ENCODE measurements at places on chromosomes 3 and 15.

DNA sequence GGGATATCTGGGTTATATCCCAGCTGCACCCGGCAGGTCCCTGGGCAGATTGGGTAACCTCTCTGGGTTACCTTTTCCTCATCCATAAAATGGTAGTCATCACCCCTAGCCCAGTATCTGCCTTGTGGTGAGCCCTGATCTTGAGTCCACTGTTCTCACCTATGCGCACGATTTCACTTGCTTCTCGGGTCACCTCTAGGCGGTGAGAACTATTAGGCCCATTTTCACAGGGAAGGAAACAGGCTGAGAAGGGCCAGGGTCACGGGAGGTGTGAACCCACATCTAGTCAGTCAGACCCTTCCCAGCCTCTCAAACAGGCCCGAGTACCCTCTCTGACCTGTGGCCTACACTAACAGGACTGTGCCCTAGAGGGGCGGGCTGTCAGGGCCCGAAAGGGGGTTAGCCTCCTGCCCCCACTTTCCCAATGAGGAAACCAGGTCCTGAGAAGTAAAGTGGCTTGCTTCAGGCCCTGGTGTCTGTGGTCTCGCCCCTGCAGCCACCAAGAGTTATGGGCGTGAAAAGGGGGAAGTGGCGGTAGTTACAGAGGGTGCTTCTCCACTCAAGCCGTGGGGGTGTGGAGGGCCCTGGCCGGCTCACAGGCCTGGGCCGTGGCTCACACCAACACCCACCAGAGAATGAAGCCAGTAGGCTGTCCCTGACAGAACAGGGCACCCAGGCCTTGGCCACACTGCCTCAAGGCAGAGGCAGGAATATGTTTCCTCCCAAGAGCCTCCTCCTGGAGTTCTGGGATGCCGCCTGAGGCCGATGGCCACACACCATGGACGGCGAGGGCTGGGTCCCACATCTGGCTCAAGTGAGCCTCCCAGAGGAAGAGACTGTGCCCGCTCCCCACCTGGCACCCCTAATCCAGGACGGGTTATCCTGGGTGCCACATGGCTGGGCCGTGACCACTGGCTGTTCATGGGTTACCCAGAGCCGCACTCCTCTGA lies 19.5 kb downstream of the PSTPIP1 start:
- no peak for DNase-seq

DNA sequence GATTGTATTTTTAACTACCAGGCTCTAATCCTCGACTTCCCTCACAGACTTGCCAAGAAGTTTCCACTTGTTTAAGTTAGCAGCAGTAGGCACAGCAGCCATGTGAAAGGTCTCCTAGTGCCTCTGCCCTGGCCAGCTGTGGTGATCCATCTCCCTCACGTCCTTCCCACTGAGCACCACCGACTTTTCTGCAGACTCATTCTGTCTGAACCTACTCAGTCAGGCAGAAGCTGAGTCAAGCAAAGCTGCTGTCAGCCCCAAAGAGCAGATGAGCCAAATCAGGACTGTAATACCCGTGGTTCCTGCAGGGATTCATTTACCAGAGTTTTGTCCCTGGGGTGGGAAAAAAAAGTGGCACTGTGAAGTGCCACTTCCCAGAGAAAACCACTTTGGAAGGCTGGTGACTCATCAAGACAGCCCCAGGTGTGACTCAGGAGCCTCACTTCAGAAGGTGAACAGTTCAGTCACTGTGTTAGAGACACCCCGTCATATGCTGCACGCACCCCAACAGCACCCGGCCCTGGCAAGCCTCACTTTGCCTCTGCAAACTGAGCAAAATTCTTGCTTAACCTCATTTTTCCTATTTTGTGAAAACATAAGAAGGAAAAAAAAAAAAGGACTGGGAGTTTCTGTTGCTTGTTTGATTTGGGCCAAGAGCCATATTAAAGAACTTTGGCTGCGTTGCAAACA lies 76.0 kb downstream of the WWTR1 start:
- DNase-seq, result no peak

- DNase-seq, result no peak
These were observed 74.4 kb upstream of the CTDSPL start for GRCh38 chr3:37787153-37787867.

DNA sequence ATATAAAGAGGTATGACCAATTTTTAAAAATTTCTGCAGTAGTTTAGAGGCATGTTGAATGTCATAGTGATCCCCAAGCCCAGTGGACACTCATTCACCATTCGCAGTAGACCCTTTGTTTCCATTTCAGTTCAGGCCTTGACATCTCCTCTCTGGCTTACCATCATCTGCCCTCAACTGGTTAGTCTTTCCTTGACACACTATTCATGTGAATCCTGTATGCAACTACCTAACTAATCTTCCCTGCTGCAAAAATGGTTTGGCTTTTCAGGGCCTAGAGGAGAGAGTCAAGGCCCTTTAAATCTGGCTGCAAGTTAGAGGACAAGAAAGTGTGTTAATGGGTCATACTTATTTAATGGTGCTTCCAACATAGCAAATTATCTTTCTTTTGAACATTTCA lies 10.9 kb downstream of the APH1B start:
- DNase-seq, result no peak

- no peak for DNase-seq
These were observed 24.0 kb downstream of the PSTPIP1 start for GRCh38 chr15:77018796-77019505.

DNA sequence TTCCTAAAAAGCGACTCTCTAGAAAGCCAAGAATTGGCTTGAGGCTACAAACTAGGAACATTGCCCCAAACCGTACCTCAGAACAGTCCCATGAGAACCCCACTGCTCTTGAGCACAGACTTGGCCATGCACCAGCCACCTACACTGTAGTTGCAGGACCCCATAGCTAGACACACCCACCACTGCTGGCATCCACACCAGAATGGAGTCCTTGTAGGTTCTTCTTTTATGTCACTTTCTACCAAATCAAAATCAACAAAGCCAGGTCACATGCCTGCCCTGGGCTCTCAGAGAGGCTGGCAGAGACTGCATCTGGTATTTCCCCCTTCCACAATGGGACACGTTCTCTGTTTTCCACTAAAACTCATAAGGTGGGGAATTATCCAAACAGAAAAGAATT lies 290.5 kb downstream of the SHOX2 start:
- DNase-seq, result no peak

DNA sequence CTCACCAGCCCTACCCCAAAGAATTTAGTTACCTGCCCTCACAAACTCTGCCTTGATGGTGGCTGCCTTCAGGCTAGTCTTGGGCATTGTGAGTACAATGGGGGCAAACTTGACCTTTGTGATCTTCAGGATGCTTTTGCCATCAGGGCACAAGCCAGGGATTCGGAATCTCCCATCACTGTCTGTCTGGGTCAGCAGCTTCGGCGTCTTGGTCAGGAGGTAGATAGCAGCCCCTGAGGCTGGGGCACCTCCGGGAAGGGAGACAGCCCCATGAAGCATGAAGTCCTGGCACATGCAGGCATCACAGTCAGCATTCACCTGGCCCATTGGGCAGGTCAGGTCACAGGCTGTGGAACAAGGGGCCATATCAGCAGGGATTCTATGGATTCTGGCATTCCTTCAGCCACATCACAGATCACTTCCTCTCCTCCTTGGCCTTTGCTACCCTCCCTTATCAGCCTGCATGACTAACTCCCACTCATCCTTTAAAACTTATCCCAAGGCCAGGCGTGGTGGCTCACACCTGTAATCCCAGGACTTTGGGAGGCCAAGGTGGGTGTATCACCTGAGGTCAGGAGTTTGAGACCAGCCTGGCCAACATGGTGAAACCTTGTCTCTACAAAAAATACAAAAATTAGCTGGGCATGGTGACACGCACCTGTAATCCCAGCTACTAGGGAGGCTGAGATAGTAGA lies 6.9 kb downstream of the CILP start:
- DNase-seq, result no peak

DNA sequence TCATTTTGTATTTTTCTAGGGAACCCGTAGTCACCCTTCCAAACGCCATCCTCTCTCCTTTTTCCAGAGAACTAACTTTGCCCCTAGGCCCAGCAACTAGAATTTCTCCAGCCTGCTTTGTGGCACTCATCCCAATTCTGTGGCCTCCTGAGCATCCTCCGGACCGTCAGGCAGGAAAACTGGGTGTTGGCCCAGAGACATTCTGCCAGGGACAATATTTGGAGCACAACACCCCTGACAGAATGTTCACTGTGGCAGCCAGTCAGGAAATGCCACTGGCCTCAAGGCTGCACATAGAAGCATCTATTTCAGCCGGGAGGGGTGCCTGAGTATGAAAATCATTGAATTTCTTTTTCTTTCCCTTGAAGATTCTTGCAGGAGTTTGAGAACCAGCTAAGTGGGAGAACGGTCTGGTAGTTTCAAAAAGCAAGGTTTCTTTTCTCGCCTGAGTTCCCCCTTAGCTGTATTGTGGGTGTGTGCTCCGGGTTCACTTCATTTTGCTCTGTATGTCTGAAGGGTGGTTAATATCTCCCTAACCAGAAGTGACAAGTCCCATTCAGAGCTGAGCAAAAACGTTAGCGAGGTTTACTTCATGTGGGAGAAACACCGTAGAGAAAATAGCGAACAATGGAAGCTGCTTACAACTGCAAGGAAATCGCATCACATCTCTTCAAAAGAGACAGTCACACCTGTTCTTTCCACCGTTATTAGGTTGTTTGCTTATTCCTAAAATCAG lies 108.1 kb upstream of the TPM1 start:
- no peak for DNase-seq

GRCh38 chr15:92770641-92771040 lies 115.1 kb upstream of the FAM174B start:
- DNase-seq, result no peak
